ENCODE measurements at places on chromosomes 5 and 9.

GRCh38 chr5:35822511-35822910 lies 34.2 kb upstream of the IL7R start:
- DNase-seq = no peak

DNA sequence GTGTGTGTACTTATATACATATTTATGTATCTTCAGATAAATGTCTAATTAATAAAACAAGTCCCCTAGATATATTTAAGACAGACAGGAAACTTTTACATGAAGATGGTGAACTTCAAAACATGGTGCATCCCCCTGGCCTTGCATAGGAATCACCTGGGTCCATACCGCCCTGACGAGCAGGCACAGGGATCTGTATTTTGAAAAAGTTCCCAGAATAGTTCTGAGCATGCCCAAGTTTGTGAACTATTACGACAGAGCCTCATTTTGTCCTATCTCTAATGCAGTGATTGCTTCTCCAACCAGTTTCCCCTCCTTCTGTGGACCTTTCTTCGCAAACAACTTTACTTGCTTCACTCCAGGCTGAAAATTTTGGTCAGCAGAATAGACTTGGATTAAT lies 98.1 kb downstream of the APBA1 start:
- no peak for DNase-seq

GRCh38 chr9:38112456-38112855 lies 43.4 kb upstream of the SHB start:
- DNase-seq = no peak

GRCh38 chr9:7974335-7974960 lies 174.9 kb upstream of the DMAC1 start:
- no peak for DNase-seq

DNA sequence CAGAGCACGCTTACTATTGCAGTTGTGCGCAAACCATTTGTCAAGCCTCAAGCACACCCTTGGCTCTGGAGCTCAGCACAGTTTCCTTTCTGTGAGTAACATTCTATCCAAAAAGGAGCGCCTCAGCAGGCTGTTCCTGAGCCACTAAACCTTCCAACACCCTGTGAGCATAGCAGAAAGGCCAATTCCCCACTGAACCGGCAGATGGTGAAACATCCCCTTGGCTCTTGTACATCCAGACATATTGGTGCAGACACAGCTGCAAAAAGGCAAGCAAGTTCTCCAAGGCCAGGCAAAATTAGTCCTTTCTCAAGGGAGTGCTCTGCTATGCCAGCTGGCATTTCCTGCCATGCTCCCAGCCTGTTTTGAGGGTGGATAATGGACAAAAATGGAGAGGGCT lies 44.1 kb upstream of the CEMIP2 start:
- peak; percentile 74 for DNase-seq

DNA sequence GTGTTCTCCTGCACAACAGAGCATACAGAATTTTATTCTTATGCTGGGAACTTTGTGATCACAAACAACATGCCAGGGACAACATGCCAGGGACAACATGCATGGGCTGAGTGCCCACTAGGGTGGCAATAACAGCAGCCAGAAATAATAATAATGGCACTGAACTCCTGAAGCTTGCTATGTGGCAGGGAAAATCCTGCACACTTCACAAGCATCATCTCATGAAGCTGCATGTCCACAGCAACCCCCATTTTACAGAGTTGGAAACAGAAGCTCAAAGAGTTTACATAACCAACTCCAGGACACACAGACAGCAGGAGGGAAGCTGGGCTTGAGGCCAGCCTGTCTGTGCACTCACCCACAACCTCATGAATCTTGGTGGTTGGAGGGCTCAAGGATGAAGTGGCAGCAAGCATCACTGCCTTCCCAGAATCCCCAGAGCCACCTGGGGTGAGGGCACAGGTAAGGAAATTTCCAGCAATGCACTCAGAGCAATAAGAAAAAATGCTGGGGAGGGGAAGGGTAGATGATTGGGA lies 111.4 kb downstream of the GABBR2 start:
- no peak for DNase-seq

- no peak for DNase-seq
Observed at GRCh38 chr5:151097061-151097460, 16.2 kb upstream of the TNIP1 start.

GRCh38 chr5:8644377-8644776 lies 775.4 kb downstream of the MTRR start:
- no peak for DNase-seq

DNA sequence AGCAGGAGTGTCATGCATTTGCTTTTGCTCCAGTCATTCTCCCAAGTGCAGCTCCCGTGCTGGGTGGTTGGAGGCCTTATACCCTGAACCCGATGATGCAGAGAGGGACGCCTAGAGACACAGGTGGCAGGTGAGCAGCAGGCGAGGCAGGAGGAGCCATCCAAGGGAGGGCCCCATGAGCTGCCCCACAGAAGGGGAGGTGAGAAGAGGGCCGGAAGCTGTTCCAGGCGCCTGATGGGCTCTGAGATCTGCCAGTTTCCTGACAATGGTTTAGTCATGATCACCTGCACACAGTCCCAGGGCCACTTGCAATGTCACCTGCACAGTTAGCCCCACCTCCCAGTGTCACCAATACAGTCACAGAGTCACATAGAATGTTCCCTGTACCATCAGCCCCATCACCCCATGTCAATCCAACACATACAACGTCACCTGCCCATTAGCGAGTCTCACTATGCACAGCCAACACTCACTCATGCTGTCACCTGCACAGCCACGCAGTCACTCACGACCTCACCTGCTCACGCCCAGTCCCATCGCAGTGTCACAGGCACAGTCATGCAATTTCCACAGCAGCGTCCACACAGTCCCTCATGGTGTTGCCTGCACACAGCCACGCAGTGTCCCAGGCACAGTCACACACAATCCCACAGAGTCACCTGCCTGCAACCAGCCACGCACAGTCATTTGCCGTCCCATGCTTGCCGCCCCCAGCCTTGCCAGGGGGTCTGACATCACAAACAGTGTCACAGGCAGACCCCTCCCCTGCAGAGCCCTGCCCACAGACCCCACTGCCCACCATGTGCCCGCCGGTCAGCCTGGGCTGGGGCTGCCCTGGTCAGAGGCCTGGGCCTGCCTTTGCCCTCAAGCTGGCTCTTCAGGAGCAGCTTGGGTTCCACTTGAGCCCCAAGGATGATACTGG lies 113.4 kb downstream of the LHX2 start:
- no peak for DNase-seq

- no peak for DNase-seq
Observed at GRCh38 chr9:116873937-116874914, 187.1 kb downstream of the TRIM32 start.

DNA sequence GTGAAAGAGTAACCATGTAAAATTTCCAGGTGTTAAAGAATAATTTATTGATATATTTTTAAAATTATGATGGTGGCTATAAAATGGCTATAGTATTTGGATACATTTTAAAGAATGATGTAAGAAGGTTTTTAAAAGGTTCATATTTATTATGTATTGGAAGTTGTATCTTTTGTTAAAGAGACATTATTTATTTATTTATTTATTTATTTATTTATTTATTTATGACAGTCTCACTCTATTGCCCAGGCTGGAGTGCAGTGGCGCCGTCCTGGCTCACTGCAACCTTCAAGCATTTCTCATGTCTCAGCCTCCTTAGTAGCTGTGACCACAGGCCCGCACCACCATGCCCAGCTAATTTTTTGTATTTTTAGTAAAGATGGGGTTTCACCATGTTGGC lies 89.5 kb upstream of the LHFPL2 start:
- DNase-seq = no peak

DNA sequence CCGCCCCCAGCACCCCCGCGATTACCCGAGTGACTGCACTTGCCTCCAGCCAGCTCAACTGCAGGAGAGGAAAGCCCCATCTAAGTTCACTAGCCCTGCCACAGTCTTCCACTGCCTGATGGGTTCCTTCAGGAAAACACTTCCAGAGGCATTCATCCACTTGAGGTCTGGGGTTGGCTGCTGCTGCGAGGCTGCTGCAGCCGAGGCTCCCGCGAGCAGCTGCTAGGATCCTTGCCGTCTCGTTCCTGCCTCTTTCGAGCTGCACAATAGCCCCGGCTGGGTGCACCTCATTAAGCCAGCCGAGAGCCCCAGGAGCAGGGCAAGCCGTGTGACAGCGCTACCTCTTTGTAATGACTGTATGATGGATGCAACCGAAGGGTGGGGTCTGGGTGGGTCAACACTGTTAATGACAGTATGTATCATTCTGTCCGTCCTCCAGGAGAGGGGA lies 24.2 kb upstream of the ELAVL2 start:
- DNase-seq = no peak

GRCh38 chr5:107801061-107801460 lies 130.3 kb upstream of the EFNA5 start:
- no peak for DNase-seq

GRCh38 chr5:96601715-96602244 lies 60.4 kb upstream of the CAST start:
- peak; percentile 51 for DNase-seq

All from fibroblast of gingiva (primary cell).